Cerebellar nuclear complex (tissue), 1 donor: ENCODE measurements at places on chromosomes 12 and 14.

- DNase-seq: no peak
These were observed 158.1 kb downstream of the AEBP2 start for GRCh38 chr12:19597167-19598026.

DNA sequence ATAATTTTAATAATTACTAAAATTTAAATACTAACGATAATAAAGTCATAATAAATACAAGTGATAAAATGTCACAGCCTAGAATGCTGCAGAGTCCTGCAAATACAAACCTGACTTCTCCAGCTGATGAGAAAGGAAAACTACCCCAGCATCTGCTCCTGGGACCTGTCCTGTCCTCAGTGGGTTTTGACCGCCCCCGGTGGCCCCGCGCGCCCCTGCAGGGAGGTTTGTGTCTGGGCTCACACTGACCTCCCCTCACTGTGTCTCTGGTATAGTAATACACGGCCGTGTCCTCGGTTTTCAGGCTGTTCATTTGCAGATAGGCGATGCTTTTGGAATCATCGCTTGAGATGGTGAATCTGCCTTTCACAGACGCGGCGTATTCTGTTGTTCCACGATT lies 1139.4 kb downstream of the TMEM121 start:
- DNase-seq: no peak

DNA sequence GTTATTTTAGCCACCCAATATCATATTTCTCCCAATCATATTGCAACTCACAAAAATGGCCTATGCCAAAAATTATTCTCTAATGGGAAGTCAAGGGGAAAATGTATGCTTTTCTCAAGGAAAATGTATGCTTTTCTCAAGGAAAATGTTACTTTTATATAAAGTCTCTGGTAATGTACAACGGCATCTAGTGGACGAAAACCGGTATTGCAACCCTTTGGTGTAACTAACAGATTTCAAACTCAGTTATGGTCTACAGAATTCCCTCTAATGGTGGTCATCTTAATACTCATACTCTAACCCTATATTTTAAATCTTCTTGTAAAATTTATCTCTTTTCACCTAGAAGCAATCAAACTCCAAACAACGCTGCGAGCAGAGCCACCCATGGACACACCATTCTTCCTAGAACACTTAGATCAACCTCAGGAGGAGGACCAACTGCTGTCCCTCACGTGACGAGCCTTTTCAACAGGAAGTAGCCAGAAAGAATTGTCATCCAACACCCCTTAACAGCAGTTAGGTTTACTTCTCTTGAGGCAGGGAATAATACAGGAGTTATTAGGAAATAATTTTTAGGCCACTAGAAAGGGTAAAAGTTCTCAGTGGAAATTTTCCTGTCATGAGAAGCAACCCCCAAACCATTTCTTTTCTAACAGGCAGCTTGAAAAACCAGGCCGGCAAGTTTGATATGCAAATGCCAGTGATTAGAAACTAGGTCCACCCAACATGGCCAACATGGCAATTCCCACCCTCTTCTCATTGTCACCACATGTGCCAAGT lies 20.1 kb downstream of the APOBEC1 start:
- no peak for DNase-seq

GRCh38 chr14:96683562-96684289 lies 113.5 kb upstream of the VRK1 start:
- no peak for DNase-seq

- DNase-seq: no peak
These were observed 589 bp upstream of the HVCN1 start for GRCh38 chr12:110689281-110690126.

DNA sequence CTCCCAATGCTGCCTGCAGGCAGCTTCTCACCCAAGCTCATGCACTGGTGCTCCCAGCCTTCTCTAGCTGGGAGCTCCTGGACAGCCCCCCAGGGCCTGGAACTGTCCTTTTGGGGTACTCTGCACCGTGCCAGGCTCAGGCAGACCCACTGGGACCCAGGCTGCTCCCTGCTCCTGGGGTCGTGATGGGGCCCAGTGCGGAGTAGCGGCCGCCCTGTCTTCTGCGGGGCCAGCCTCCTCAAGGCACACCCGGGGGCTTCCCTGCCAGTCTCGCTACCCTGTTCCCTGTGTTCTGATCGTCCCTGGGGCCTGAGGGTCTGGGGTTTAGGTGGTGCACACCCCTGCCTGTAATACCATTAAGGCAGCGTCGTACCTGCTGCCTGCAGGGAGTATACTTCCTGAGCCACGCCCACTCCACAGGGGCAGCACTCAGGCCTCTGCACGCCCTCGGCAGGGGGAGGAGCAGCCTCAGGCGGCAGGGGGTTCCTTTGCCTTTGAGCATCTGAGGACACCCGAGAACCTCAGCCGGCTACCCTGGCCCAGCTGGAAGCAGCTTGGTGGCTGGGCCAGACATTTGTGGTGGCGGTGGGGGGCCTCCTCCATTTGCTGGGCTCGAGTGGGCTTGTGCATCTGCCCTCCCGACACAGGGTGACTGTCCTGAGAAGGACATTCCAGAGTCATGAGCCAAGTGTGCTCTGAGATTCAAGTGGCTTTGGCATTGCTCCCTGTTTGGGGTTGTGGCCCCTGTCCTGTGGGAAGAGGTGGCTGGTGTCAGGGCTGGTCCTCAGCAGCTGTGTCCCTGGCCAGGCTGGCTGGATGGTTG lies 9.2 kb upstream of the CRIP2 start:
- DNase-seq: no peak

DNA sequence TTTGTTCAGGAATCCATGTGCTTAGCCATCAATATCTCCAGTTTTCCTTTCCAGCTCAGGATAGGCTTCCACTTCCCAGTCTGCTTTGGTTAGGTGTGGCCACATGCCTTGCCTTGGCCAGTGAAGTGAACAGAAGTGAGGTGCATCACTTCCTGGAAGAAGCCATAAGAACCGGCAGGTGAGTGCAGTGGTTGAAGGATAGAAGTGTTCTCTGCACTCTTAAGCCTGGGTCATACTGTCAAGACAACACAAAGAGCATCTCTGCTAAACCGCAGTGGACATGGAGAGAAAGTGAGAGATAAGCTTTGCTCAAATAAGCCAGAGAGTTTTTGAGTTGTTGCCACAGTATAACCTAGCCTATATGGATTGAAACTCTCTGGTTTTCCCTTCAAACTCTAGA lies 11.4 kb downstream of the GNG2 start:
- no peak for DNase-seq

- no peak for DNase-seq
These were observed 174.1 kb upstream of the PDZRN4 start for GRCh38 chr12:41013881-41014642.

- DNase-seq: no peak
These were observed 24.1 kb downstream of the ANKRD13A start for GRCh38 chr12:110023059-110023980.

GRCh38 chr12:124434354-124434753 lies 133.1 kb downstream of the NCOR2 start:
- DNase-seq: no peak

- no peak for DNase-seq
These were observed 128.0 kb upstream of the RAP1B start for GRCh38 chr12:68482660-68483059.

DNA sequence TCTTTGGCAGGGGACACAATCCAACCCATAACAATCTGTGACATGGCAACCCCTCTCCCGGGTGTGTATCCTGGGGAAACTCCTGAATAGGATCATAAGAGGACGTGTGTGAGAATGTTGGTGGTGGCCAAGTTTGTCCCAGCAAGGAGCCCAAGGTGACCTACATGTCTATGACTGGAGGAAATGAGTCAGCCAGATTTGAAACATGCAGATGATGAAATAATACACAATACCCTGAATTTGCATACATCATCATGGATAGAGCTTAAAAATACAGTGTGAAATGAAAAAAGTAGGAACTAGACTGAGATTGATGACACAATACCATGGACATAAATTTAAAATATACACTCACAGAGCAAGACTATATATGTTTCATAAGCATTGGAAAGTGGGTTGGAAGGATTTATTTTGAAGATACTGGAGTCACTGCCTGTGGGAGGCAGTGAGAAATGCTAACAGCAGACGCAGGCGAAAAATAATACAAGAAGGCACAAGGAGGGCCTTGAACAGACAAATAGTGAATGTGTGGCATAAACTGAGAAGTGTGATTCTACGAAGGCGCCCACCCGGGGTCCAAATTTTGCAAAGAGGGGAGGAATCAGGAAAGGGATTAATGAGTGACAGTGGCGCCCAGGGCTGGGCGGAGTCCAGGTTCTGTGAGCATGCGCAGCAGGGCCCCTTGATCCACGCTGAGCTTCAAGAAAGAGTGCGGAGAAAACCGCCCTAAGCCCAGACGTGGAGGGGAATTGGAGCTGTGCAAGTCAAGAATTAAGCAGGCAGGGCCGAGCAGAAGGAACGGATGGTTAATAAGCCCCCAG lies 7.0 kb upstream of the MAP1LC3B2 start:
- no peak for DNase-seq

DNA sequence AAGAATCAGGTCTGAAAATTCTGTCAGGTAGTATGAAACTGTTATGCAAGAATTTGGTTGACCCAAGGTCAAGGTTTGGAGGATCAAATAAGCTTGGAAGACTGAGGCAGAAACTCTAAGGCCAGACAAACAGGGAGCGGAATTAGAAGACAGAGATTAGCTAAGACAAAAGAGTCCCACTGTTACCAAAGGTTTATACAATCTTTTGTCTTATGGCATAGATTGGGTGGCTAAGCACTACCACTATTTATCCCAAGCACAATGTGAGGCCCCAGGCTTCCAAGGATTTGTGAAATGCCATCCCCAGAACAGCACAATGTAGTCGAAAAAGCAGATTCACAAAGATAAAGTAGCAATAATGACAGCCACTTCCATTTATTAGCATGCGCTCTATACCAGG lies 311.2 kb downstream of the SEC23A start:
- DNase-seq: no peak

DNA sequence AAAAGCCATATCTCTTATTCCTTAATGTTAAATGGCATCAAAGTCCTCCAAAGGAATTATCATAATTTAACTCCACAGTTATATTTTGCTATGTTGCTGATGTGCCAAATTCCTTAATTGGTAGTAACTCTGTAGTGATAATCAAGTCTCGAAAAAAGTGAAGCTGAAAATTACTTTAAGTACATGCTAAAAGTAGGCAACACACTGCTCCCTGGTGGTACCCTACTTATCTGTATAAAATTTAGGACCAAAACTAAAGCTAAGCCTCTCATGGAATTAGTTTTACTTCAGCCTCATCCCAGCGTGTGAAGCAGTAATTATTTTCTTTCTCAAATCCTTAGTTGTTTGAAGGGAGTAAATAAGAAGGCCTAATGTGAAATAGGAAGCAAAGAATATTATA lies 132.8 kb downstream of the TTLL5 start:
- DNase-seq: no peak

GRCh38 chr14:85252011-85252410 lies 277.9 kb upstream of the FLRT2 start:
- DNase-seq: no peak

DNA sequence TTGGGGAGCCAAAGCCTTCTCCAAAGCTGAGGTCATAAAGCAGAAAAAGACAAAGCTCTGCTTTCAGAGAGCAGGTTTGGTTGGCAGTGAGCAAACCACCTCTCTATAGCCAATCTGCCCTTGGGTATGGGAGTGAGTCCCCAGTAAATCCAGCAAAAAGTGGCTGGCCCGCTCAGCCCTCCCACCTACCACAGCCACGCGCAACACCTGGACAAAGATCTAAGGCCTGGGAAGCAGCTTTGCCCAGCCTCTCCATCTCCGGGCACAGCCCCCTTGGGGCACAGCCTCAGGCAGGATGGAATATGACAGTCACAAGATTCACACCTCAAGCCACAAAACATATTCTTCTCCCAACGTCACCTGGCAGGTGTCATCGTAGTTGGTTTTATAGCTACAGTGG lies 211.7 kb upstream of the EEA1 start:
- no peak for DNase-seq

DNA sequence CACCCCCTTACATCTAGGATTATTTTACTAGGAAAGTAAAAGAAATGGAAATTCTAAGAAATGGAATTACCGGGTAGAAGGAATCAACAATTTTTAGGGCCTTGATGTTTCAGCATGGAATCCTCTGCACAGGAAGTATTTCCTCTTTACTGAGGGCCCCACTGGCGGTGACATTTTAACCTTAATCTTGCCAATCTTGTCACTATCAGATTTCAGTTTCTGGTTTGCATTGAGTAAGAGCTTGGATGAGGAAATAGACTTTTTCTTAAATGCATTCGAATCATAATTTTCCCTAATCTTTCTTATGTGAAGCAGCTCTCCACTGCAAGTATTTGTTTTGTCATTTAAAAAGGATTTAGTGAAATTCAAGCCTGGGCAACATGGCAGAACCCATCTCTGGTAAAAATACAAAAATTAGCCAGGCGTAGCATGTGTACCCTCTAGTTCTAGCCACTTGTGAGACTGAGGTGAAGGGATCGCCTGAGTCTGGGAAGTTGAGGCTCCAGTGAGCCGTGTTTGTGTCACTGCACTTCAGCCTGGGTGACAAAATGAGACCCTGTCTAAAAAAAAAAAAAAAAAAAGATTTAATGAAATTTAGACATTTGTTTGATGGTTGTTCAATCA lies 40.7 kb downstream of the TPCN1 start:
- DNase-seq: no peak

- no peak for DNase-seq
These were observed 34.4 kb upstream of the DYNC1H1 start for GRCh38 chr14:101929946-101930345.

DNA sequence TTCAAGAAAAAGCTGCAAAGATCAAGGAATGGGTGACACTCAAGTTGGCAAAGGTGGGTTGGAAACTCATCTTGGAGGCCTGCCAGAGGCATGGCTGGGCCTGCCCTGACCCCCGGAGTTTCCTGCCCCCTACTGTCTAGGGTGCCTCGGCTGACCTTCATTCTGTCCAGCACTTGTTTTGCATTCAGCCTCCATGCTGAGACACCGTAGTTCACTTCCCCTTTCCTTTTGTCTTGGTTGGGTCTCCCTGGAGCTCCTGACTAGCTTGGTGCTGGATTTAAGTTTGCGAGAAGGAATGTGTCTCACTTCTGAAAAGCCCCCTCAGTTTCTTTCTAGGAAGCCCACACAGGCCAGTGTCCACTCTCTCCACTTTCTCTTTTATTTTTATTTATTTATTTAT lies 26.5 kb downstream of the PLEKHH1 start:
- DNase-seq: no peak

GRCh38 chr12:17809206-17809605 lies 280.8 kb downstream of the RERGL start:
- DNase-seq: no peak

GRCh38 chr12:130754234-130754901 lies 38.3 kb upstream of the RIMBP2 start:
- DNase-seq: no peak
